ENCODE measurements at places on chromosomes 4 and X.
A peak's percentile ranks its signal among the peaks of the same experiment; 100 is the strongest.

DNA sequence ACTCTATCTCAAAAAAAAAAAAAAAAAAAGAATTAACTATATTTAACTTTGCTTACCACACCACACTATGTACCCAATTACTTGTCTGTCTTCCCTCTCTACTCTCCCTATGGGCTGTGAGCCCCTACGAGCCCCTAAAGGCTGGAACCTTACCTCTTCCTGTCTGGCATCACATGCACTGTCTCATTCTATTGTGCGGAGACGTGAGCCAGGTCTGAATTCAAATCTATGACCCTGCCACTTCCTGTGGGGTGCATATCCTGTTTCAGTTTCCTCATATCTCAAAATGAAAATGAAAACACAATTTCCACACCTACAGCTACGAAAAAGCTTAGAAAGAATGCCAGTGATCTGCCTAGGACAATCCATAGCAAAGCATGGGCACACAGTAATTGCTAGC is 42.9 kb upstream of the HS3ST1 start:
- DNase-seq = no peak

GRCh38 chr4:677431-678293 is 3.3 kb downstream of the MYL5 start:
- DNase-seq = no peak

GRCh38 chrX:48573690-48574269 is 504 bp upstream of the RBM3 start:
- DNase-seq = no peak

GRCh38 chr4:89939546-89939945 is 44.9 kb downstream of the MMRN1 start:
- DNase-seq = peak; percentile 37

DNA sequence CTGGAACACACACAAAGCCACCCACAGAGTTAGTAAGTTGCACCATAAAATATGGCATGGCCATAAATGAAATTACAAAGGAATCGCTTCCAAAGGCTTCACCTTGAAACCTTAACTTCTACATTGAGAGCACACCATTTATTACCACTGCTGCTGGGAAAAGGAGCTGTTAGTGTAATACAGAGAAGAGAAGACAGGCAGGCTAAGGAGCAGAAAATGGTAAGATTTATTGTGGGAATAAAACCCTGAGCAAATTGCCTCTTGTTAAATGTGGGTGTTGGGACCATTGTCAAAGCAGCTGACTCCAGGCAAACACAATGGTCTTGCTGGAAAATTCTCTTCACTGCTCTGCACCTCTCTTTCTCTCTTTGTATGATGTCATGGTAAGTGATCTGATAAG is 79.2 kb upstream of the NHS start:
- DNase-seq = no peak

DNA sequence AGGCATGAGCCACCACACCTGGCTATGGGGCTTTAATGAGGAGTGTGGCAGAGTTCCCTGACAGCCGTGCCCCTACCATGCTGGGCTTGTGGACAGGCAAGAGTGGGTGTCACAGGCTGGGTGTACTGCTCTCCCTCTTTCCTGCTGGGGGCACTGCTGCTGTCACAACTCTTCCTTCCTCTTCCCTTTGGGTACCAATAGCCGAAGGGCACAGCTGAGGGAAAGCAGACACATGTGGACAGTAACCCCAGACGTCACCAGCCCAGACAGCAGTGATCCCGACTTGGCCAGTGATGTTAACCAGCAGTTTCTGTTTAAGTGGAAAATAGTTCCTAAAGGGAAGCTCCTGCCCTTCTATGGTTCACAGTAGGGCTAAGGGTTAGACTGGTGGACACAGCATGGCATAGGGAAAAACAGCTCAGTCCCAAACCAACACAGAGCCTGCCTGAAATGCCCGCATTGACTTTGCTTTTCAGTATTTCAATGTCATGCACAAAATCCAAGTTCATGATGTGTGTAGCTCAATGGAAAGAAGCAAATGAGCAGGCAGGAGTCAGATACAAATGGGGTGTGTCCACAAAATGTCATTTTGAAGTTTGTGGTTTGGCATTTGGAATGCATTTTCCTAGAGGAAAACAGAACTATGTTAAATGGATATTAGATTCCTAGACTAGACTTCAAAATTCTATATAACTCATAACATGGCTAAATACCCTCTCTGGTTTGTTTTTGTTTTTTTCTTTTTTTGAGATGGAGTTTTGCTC is 24.9 kb upstream of the DDX3X start:
- DNase-seq = no peak

DNA sequence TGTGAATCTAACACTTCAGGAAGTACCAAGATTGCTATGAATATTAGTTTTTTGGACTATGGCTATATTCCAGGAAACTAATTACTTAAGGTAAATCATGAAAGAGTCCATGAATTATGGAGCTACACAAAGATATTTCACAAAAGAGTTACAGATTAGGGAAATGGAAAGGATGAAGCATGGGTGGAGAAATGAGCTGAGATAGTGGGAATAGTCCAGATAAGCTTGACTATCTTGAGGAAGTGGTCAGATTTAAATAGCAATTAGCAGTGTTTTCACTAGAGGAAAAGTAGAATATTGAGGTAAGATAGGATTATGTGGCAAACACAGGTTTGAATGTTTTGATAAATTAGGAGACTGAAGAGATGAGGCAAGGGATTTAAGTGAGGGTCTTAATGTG is 42.1 kb upstream of the C1GALT1C1 start:
- DNase-seq = no peak

- DNase-seq = no peak
Measured at GRCh38 chr4:21952549-21952948, 4.0 kb upstream of the KCNIP4 start.

GRCh38 chrX:151088221-151088620 is 88.2 kb upstream of the GPR50 start:
- no peak for DNase-seq

- DNase-seq = no peak
Measured at GRCh38 chr4:165360041-165360695, 18.6 kb upstream of the CPE start.

GRCh38 chr4:161252520-161253141 is 911.2 kb downstream of the FSTL5 start:
- peak; percentile 4 for DNase-seq

DNA sequence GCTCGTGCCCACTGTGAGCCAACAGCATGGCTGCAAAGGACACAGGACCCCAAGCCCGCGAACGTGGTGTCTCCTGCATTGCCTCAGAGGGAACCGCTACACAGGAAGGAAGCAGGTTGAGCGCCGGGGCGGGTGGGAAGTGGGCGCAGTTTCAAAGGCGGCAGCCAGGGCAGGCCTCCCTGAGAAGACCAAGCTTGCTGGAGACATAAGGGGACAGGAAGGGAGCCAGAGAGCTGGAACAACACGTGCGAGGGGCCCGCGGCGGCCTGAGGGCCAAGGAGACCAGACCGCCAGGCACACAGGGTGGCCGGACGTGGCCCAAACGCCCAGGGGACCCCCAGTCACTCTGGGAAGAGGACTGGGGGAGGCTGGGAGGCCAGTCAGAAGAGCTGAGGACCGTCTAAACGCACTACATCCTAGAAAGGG is 32.0 kb downstream of the CTBP1 start:
- no peak for DNase-seq

DNA sequence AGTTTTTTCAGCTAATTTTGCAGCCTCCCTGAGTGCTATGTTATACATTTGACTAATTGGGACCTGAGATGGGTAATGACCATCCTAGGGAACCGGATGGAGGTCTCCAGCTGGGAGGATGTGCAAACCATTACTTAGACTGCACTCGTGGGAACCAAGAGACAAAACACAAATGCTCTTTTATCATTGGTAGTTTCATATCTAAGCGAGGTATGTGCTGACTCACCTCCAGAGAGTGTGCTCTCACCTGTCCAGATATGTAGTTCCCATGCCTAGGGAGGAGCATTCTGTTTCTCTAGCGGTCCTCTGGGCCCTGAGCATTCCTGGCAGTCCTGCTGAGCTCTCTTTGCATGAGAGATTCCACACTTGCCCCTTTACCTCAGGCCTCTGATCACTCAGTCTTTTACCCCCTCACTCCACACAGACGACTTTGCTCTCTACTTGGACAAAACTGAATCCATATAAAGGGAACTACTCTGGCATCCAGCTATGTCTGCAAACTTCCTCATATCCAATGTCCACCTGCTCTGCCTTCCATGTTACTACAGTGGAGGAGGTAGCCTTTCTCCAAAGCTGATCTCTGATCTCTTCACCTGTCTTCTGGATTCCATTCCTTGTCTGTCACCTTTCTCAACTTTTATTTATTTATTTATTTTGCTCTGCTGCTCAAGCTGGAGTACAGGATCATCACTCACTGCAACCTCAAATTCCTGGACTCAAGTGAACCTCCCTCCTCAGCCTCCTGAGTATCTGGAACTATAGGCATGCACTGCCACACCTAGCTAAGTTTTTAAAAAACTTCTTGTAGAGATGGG is 88.4 kb downstream of the LRP2BP start:
- no peak for DNase-seq

GRCh38 chrX:130170752-130171445 is 863 bp upstream of the RAB33A start:
- peak; percentile 84 for DNase-seq

- no peak for DNase-seq
Measured at GRCh38 chr4:119209077-119209476, 3.4 kb upstream of the USP53 start.

DNA sequence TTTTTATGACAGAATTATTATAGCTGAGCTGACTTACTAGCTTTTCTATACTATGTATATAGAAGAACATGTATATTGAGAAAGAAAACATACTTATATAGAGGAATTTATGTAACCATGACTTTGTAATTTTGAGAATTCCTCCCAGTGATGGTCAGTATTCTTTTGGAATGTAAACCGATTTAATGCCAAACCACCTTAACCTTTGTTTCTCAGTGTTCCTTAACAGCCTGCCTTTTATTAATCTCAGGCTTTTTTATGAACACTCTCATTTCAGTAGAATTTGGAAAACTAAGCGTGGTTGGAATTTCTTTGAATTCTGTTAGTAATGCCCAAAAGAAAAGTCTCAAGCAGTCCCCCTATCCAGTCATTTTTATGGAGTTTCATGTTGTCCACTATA is 47.0 kb downstream of the MOSPD2 start:
- no peak for DNase-seq

Data from NCI-H1694 treated with DMSO at 0.1 percent for 48 hours (cell line).